Activated CD4-positive, alpha-beta T cell treated with anti-CD3 and anti-CD28 coated beads, Interleukin-2, amount 10 ng/mL, durations not matched to agents 24 days and 14 days (primary cell): ENCODE measurements at places on chromosomes 16 and 17. TPM values are rescaled to one million over a fixed set of nuclear protein-coding genes. Genes with fewer than 3 reads are reported as not detected.

GRCh38 chr17:15351478-15351840 is 10.1 kb upstream of the TEKT3 start:
- no peak for DNase-seq

DNA sequence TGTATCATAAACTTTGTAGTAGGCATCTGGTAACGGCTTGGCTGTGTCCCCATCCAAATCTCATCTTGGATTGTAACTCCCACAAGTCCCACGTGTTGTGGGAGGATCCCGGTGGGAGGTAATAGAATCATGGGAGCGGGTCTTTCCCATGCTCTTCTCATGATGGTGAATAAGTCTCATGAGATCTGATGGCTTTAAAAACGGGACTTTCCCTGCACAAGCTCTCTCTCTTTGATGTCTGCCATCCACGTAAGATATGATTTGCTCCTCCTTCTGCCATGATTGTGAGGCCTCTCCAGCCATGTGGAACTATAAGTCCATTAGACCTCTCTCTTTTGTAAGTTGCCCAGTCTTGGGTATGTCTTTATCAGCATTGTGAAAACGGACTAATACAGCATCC is 248.7 kb downstream of the SNX29 start:
- DNase-seq = no peak

- no peak for DNase-seq
Observed at GRCh38 chr17:62644487-62645173, 17.2 kb downstream of the MRC2 start.

GRCh38 chr16:740764-741505 is at the start of gene CIAO3:
Gene CIAO3, minus strand, starts transcription at chr16:740997. Its CDS starts 12 bp downstream, at chr16:740985.
- peak; percentile 98 for DNase-seq

DNA sequence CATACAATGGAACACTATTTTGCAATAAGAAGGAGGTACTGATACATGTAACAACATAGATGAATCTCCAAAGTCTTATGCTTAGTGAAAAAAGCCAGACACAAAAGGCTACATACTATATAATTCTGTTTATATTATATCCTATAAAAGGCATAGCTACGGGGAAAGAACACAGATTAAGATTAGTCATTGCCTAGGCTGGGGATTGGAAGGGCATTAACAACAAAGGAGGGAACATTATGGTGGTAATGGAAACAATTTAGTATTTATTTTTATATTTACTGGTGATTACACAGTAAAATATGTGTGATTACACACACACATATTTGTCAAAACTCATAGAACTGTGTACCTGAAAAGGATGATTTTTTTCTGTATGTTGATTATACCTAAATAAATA is 278.1 kb downstream of the ZFHX3 start:
- no peak for DNase-seq

GRCh38 chr17:42488032-42488431 is 29.4 kb downstream of the ATP6V0A1 start:
- no peak for DNase-seq

GRCh38 chr17:41518789-41519449 is at the start of gene KRT15:
Gene KRT15, minus strand, starts transcription at chr17:41518890. Its CDS starts 63 bp downstream, at chr17:41518827.
- DNase-seq = no peak

DNA sequence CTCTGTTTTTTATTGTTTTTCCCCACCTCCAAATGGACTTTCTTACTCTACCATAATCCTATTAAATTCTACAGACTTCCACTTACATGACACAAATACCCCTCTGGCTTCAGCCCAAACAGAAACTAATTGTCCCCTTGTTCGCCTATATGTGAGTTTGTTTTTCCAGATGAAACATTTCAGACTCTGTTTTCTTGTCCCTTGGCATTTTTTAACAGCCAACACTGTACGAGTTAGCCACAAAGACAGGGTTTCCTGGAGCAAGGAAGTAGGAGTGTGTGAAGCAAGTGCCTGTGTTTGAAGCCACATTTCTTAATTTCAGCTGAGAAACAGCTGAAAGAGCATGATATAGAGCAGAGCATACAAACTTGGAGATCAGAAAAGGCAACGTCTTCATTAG is 382.2 kb upstream of the CDH5 start:
- DNase-seq = no peak

The ASB16 gene
- 0.09 and 0.78 TPM in 2 replicates for total RNA-seq

The KRT27 gene
- total RNA-seq = not detected in 2 replicates

The NOL3 gene
- 31.0 and 36.7 TPM in 2 replicates for total RNA-seq

The PTGES3L gene
- total RNA-seq = 0.66 and 1.4 TPM in 2 replicates

The ACSM3 gene
- total RNA-seq = 2.7 and 3.5 TPM in 2 replicates

The BICDL2 gene
- 0.43 and 0.63 TPM in 2 replicates for total RNA-seq
